Left ventricle myocardium inferior (tissue), 1 donor: ENCODE measurements at places on chromosomes 12 and 14. TPM values are rescaled to one million over a fixed set of nuclear protein-coding genes. Genes with fewer than 3 reads are reported as not detected.

DNA sequence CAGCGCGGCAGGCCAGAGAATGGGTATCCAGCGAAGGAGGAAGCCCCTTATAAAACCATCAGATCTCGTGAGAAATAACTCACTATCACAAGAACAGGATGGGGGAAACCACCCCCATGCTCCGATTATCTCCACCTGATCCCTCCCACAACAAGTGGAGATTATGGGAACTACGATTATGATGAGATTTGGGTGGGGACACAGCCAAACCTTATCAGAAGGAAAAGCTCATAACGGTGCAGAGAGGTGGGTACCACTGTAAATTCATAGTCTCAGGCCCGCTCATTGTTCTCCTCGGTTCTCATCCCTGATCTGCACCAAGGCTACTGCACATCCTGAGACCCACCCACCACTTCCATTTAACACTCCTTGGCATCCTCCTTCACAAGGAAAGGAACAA lies 326.5 kb downstream of the MED13L start:
- DNase-seq = no peak

DNA sequence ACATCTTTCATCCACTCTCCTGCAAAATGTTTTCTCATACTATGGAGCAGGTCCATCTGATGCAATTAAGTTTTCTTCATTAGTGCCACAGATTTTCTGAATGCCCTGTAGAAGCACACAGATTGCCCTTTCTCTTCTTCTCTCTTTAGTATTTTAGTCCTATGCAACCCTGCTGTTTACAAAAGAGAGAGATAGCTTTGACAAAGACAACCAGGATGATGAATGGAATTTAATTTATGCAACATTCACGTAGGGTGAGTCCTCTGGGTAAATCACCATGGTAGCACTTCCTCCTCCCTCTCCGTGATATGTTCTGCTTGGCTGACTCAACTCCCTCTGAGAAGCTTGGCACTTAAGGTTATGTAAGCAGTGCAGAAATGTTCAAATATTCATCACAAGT lies 400.9 kb upstream of the PDE3A start:
- no peak for DNase-seq

DNA sequence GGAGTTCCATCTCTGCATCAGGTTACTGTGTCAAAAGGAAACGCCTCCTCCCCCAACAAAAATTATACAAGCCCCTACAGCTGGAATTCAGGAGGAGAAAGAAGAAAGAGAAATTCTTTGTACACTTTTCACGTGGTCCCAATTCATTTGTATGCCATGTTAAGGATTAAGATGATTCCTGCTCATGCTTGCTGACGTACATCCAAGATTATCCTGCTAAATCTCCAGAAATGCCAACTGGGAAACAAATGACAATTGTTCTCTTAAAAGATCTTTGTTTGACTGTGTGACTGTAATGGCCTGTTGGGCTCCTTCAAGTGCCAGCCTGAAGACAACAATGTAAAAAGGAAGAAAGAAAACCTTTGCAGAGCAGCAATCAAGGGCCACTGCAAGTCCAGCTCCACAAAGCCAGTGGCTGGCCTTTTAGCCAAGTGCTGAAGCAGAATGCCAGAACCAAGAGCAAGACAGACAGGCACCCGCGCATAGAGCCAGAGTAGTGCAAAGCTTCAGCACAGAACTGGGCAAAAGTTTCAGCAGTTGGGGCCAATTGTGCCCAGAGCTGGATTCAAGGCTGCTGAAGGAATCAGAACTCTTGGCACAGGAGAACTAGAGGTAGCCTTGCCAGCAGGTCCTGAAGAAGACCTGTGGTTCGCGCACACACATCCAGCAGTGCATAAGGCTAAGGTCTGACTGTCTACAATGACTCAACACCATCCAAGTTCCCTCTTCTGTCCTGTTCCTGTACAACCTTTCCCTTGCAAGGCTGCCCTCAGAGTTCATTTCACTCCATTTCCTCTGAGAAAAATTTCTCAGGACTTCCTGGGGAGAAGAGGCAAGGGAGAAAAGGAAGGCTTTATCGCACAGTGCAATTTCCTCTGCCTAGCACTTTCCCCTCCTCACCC lies 209.7 kb upstream of the BMP4 start:
- no peak for DNase-seq

DNA sequence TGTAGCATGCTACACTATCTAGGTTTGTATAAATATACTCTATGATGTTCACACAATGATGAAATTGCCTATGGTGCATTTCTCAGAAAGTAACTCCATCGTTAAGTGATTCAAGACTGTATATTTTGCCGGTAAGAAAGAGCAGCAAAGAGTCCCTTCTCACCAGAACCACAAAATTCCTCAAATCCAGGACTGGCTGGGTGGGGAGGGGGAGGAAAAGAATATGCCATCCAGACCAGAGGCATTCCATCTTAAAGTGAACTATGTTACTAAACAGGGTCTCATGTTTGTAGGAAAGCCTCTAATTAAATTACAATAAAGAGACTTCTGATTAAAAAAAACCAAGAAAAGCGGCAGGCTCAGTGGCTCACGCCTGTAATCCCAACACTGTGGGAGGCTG lies 11.5 kb downstream of the UBE2N start:
- no peak for DNase-seq

RNASE1 gene
- 294 TPM for total RNA-seq

- DNase-seq = no peak
These were observed 413.4 kb upstream of the USP15 start for GRCh38 chr12:61846765-61847164.

GRCh38 chr12:33676866-33677265 lies 237.2 kb upstream of the SYT10 start:
- no peak for DNase-seq

- DNase-seq = no peak
These were observed 37.4 kb downstream of the SUSD6 start for GRCh38 chr14:69648480-69649451.

GRCh38 chr14:23327947-23328744 lies 6.9 kb downstream of the PABPN1 start:
- DNase-seq = peak; percentile 47

DNA sequence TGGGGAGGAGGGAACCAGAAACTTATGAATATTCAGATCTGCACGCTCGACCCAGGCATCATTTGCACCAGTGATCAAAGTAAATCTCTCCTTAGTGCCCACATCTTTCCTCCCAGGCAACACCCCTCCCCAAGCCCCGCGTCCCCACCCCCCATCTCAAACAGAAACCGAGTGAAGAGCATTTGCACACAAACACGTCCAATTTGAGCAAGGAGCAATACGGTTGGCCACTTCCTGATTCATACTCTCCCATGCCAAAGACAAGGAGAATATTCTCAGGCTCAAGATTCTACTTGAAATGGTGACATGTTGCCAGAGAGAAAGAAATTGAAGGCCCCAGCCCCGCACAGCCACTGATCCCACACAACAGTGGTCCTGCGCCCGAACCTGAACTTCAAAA lies 7.1 kb downstream of the FOXN3 start:
- no peak for DNase-seq

DNA sequence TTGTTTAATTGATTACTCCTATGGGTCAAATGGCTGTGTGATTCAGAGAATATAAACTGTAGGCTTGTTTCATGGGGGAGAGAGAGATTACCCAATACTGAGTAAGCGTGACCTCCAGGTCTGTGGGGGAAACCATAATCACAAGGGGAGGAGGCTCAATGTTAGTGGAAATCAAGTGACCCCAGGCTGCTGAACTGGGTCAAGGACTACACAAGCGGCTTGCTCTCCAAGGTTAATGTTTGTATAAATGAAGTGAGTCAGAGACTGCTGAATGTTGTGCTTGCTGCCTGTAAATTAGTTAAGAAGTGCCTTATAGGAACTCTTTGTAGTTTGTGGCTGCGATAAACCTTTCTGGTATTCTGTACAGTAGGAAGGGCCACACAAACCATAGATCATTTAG lies 479.7 kb downstream of the AACS start:
- no peak for DNase-seq

DNA sequence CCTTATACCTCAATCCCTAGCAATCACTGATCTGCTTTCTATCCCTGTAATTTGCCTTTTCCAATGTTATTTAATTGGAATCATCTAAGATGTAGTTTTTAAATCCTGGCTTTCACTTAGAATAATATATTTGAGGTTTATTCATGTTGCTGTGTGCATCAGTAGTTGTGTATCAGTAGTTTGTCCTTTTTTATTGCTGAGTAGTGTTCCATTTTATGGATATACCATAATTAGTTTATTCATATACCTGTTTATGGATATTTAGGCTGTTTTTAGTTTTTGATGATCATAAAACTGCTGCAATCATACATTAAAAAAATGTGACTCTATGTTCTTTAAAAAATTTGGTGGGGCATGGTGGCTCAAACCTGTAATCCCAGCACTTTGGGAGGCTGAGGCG lies 43.7 kb downstream of the FUT8 start:
- no peak for DNase-seq

HHIPL1 gene
- total RNA-seq = 1.2 TPM

NOXRED1 gene
- 0.14 TPM for total RNA-seq

FGF23 gene
- total RNA-seq = not detected

- no peak for DNase-seq
These were observed 235.1 kb downstream of the NRXN3 start for GRCh38 chr14:78405079-78405856.

- peak; percentile 47 for DNase-seq
These were observed at the start of gene RIPK3 for GRCh38 chr14:24339284-24340151. Gene RIPK3 (minus strand): TSS chr14:24339991. CDS start chr14:24339826, 165 bp downstream.

DNA sequence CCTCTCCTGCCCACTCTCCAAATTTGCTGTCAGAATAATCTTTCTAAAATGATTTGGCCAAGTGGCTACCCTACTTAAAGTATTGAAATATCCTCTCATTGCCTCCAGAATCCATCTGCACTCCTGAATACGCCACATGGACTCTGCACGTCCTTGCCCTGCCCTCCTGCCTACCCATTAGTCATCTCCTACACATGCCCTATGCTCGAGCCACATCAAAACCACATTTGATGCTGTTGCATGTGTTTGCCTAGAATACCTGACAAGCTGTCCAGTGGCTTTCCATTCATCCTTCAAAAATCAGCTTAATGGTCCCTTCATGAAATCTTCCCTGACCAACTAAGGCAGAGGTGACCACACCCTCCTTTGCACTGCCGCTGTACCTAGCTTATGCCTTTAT lies 17.0 kb downstream of the VCPKMT start:
- DNase-seq = no peak
